ENCODE measurements at places on chromosomes 2 and 18.
A peak's percentile ranks its signal among the peaks of the same experiment; 100 is the strongest.

DNA sequence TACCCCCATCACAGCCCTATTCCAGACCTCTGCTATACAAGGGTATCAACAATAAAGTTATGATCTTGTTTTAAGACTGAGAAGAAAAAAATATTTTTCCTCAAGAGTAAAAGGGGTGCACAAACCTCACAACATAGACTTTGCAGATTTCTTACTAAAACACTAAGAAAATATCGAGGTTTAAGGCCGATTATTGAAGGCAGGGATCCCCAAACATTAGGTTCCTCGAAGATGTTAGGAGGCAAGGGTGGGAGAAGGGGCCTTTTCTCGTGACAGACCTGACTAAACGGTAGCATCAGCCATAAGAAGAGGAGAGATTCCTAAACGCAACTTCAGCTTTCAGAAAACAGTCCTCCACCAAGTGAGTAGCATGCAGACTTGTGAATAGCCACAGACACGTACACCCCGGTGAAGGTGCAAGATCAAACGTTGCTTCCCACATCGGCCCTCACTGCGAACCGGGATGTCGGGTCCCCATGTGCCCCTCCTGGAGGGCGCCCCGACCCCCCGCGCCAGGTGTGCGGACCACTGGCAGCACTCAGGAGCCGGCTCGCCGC lies 678 bp downstream of the PIAS2 start:
- no peak for DNase-seq

- DNase-seq = no peak
Observed at GRCh38 chr2:97734061-97735051, 21.0 kb downstream of the ZAP70 start.

DNA sequence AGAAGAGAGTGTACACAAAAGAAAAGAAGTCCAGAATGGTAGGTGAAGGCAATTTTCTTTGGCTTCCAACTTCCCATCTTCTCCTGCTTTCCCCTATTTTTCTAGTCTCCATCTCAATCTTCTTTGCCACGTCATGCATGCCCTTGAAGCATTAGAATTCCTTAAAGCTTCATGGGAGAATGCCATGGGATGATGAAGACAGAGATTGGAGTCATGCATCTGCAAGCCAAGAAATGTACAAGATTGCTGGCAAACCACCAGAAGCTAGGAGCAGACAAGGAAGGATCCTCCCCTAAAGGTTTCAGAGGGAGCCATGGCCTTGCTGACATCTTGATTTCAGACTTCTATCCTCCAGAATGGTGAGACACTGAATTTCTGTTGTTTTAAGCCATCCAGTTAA lies 305.9 kb downstream of the HRH4 start:
- no peak for DNase-seq

DNA sequence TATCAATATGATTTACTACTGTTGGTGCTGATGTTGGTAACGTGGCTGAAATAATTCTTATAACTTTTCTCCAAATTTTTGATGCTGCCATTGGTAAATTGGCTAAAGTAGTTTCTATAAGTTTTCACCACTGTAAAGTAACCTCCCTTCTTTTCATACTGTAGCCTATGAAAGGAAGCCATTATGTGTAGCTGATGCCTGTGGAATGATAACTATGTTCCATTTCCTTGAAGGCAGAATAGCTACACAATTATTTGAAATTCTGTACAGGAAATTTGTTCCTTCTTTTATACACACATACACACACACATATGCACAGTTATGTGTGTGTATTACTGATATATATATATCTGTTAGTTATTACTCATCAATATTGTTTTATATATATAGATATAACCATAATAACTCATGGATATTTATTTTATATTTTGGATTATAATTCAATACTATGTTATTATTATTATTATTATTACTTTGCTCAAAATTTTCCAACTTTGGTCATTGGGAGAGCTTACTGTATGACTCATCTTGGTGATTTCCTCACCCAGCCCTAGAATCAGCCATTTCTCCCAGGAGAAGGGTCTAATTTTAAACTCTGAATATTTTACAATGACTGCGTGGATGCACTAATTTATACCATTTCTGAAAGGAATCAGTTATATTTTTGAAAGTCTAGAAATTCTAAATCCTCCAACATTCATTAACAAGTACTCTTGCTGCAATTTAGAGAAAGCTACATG lies 1677.7 kb downstream of the SUCLG1 start:
- no peak for DNase-seq

DNA sequence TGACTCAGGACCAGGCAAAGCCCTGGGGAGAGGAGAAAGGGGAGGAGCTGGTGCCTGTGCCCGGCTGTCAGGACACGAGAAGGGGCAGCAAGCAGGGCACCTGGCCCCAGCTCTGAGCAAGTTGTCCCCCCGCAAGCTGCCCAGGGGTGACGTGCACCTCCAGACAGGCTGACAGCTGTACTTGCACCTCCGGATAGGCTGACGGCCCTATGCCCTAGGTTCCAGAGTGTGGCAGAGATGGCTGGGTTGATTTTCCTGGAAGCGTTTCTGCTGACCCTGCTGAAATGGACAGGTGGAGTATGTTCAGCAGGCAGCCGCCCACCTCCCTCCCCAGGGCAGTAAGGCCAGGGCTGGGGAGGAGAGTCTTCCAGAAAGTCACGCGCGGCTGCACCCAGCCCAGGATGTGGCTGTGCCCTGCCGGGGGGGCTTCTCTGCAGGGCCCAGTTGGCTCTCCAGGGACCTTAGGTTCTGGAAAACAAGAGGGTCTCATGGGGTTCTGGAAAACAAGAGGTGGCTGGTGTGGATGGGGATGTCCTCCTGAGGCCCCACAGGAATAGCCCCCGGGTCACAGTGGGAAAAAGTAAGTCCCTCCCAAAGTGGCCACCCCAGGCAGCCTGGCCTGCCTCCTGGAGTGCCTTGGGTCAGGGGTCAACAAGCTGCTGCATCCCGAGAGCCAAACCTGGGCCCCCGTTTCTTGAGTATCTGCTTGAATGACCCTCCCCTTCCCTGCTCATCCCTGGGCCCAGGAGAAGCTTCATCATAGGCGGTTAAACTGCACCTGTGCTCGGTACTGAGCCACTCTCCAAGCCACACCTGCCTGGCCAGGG lies 71.4 kb upstream of the OTOS start:
- no peak for DNase-seq

GRCh38 chr2:161426455-161426921 lies 10.4 kb downstream of the TBR1 start:
- DNase-seq = no peak

GRCh38 chr2:125405816-125406215 lies 1250.1 kb upstream of the GYPC start:
- DNase-seq = peak; percentile 48

GRCh38 chr18:56563568-56563967 lies 74.8 kb downstream of the TXNL1 start:
- no peak for DNase-seq

DNA sequence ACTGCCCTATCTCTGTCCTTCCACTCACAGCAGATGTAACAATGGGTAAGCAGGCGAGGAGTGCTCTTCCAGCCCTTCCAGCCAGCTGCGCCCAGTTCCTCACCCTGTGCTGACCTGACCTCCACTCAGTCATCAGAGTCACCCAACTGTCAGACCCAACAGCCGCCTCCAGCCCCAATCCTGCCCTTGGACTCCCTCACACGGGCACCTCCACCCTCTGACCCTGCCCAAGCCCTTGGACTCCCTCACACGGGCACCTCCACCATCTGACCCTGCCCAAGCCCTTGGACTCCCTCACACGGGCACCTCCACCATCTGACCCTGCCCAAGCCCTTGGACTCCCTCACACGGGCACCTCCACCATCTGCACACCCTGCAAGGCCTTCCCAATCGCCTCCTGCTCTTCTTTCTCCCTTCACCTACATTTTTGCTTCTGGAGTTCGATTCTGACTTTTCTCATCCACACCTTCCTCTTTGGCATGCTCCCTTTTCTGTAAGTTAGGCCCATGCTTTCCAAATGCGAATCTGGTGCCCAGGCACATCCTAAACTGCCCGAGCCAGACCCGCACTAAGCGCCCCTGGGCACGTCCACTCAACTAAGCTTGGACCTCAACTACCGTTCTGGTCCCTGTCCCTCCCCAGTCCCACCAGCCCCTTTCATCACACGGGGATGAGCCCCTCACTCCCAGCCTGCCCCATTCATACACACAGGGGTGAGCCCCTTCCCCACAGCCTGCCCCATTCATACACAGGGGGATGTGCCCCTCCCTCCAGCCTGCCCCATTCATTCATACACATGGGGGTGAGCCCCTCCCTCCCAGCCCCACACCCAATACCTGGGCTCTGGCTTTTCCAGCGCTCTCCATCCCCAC lies 15.9 kb downstream of the EIPR1 start:
- DNase-seq = no peak

DNA sequence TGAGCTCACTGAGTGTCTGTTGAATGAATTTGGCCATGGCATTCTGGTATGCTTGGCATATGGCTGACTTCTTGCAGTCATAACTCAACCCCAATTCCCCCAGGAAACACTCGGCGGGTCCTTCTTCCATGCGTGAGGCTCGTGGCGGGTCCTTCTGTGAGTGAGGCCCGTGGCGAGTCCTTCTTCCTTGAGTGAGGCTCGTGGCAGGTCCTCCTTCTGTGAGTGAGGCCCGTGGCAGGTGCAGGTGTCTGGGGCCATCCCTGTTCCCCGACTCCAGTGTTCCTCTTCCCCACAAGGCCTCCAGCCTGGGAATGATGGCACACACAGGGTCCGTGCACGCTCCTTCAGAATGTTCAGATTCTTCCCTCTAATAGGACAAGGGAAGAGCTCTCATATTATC lies 169.0 kb downstream of the EIPR1 start:
- DNase-seq = no peak

- no peak for DNase-seq
Observed at GRCh38 chr2:56266761-56267414, 83.1 kb downstream of the CCDC85A start.

- DNase-seq = no peak
Observed at GRCh38 chr2:58553522-58553921, 312.4 kb upstream of the FANCL start.

GRCh38 chr2:32981612-32982011 lies 34.9 kb downstream of the LTBP1 start:
- no peak for DNase-seq

DNA sequence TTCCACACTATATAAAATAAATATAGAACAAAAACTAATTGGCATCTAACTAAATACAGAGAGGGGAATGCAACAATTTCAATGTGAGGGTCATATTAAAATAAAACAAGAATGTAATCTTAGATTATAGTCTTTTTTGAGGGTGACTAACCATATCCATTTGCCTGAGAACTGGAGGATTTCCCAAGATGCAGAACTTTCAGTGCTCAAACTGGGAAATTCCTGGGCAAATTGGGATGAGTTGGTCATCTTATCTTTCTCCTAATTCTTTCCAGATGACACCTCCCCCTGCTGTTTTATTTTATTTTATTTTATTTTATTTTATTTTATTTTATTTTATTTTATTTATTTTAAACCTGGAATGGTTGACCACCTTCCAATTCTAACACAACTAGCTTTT lies 846.2 kb downstream of the SLC4A3 start:
- peak; percentile 73 for DNase-seq

DNA sequence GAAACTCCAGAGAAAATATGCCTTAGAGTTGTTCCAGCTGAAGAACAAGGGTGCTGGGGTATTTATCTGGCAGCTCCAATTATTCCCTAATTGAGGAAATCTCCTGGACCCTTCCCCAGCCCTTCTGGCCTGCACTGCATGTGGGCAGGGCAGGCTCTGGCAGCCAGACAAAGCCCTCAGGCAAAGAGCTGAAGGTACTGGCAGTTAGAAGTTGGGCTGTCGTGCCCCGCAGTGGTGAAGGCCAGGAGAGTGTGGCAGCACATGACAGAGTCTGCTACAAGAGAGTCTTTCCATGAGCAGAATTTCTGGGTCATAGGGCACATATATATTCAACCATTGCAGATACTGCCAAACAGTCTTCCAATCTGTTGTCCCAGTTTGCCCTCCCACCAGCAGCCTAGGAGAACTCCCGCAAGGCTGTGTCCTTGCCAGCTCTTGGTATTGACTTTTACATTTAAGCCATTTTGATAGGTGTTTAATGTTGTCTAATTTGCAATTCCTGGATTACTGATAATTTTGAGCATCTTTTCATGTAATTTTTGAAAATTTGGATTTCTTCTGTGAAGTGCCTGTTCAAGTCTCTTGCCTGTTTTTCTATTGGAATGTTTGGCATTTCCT lies 26.6 kb downstream of the ONECUT2 start:
- no peak for DNase-seq

DNA sequence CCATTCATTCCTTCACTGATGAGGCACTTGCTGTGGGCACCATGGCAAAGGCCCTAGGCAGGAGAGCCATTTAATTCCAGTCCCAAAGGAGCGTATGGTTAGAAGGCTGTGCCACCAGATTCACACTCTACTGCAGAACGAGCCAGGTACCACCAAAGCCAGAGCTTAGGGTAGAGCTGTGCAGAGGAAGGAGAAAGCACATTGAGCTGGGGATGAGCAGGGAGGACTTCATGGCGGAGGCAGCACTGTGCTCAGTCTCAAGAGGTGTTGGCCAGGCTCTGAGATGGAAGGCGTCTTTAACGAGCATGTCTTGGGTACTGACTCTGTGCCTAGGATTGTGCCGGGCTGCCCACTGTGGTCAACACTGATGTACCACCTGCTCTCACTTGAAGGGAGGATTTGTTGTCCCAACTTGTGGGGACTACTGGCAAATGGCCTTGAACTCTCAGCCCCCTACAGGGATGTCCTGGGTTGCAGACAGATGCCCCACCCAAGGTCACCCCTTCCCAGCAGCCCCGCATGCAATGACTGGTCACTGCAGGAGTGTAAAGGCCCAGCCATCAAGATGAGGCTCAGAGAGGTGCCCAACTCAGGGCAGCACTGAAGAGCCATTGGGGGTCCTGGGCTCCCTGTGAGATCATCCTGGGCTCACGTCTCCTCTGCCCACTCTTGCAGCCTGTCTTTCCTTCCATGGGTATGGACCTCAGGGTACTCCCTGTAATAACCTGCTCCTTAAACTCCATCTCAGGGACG lies 251.4 kb downstream of the GLI2 start:
- DNase-seq = no peak

GRCh38 chr2:28067602-28068001 lies 177.1 kb downstream of the BABAM2 start:
- DNase-seq = no peak

DNA sequence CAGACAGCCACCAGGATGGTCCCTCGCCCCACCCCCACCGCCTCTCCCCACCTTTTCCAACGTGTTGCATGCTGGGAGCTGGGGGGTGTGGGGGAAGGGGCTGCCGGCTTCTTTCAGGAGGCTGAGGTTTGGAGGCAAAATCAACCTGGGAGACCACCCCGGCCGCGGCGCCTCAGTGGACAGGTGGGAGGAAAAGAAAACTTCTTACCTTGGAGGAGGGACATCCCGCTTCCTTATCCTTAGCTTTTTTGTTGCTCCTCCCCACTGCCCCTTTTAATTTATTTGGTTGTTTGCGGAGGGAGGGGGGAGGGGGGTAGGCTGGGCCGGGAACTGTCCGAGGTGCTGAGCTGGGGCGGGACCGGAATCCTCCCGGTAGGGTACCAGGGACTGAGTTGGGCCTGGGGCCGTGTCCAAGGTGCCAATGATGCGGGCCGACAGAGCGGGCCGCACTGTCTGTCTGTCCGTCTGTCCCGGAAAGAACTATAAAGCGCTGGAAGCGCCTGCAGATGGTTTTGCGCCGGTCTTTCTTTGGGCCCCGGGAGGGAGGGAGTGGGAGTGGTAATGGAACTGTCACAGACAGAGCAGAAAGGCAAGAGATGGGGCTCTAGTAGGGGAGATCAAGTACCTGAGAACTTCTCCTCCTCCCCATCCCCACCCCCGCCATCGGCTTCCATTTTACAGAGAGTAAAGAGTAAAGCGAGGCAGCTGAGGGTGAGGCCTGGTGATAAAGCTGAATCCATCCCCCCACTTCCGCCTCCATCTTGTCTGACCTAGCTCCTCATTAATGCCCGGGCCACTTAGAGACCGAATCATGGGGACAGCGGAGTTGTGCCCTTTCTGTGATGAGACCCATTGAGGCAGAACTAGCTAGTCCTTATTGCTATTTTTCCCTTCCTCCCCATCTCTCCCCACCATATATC lies 2.4 kb downstream of the CDK5R2 start:
- peak; percentile 7 for DNase-seq
